Nephron progenitor cell (in vitro differentiated cells): ENCODE measurements at places on chromosomes 13 and 19.

DNA sequence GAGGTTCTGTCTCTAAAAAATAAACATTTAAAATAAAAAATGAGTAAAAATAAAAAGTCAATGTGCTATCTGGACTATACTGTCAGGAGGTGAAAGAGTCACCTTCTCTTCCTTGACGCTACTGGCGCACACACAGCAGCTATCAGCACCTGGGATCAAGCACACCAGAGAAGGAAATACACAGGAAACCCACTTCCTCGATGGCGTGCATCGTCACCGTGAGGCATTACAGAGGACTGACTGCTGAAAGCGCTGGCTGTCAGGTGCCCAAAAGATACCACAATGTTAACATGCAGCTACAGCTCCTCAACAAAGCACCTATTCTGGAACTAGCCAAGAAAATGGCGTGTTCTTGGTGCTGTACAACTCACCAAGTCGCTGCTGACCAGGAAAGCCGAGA is 6.1 kb downstream of the SLC35E1 start:
- peaks cover 16% of the 10 kb centered on the region for H3K4me1 ChIP-seq
- no peak overlapping the region for H3K27ac ChIP-seq
- no peak for DNase-seq
- H3K36me3 ChIP-seq: peaks cover 43% of the 10 kb centered on the region
- no peaks in the 10 kb centered on the region for H3K27me3 ChIP-seq

DNA sequence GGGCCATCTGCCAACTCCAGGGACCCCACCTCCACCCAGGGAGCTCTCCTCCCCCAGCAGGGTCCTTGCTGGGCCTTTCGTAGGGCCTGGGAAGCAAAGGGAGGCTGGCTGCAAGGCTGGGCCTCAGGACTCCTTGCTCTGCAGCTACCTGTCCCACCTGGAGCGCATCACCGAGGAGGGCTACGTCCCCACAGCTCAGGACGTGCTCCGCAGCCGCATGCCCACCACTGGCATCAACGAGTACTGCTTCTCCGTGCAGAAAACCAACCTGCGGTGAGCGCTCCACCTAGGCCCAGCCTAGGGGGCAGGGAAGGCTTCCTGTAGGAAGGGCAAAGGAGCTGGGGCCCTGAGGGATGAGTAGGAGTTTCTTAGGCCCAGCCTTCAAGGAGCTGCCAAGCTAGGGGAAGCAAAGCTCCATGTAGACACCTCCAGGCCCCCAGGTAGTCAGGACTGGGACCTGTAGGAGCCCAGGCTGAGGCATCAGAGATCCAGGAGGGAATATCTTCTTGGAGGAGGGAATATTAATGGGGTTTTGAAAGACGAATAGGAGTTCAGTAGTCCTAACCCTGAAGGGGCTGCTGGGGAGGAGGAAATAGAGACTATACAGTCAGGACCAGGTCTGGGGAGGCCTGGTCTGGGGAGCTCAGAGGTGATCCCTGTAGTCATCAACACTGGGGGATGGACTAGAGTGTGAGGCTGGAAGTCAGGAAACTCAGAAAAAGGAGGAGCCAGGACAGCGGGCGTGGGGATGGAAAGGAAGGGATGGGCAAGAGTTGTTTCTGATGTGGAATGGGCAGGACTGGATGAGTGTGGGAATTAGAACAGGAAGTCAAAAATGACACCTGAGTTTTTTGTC is 16.0 kb downstream of the GNA15 start:
- peaks cover 8% of the 10 kb centered on the region for H3K4me1 ChIP-seq
- H3K4me3 ChIP-seq: no peak overlapping the region
- H3K27ac ChIP-seq: no peak overlapping the region
- H3K36me3 ChIP-seq: no peaks in the 10 kb centered on the region

GRCh38 chr13:36882829-36883390 is 37.1 kb downstream of the SMAD9 start:
- H3K4me3 ChIP-seq: no peak overlapping the region
- peaks cover 7% of the 10 kb centered on the region for H3K27me3 ChIP-seq
- peak overlapping the region; percentile 50 for H3K27ac ChIP-seq
- H3K36me3 ChIP-seq: peaks cover 29% of the 10 kb centered on the region
- DNase-seq: no peak

DNA sequence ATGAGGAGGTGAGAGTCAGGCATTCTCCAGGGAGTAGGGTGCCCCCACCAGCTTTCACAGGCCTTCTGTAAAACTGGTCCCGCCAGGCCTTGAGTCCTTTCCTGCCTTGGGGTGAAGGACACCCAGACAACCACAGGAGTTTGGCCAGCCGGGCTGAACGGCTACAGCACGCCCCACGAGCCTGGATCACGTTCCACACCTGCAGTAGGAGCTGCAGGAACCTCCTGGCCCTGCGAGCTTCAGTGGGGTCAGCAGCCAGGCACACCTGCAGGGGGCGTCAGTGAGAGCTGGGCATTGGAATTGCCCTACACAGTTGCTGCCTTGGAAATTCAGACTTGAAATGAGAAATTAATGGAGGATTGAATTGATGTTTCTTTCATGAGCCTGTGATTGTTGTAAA is 45.7 kb downstream of the COL4A2 start:
- H3K27ac ChIP-seq: no peak overlapping the region
- peaks cover 28% of the 10 kb centered on the region for H3K36me3 ChIP-seq
- peaks cover 3% of the 10 kb centered on the region for H3K27me3 ChIP-seq
- H3K4me3 ChIP-seq: no peak overlapping the region

DNA sequence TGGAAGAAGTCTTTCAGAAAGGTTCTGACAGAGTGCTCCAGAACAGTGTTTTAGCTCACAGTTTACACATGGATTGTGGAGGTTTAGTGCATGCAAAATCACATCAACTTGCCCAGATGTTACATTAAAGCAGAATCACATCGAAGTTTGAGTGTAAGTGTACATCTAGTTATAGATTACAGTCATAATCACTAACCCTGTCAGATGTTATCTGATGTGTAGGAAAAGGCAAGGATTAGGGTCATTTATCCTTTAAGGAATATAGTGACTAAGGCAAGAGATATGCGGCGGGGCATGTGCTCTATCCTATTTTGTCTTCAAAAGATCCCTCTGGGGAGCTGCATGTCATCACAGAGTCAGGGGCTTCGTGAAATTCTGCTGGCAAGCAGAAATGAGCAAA is 66.9 kb downstream of the CYSLTR2 start:
- no peak overlapping the region for H3K27ac ChIP-seq
- H3K4me1 ChIP-seq: no peaks in the 10 kb centered on the region
- H3K27me3 ChIP-seq: peaks cover 3% of the 10 kb centered on the region
- no peaks in the 10 kb centered on the region for H3K36me3 ChIP-seq
- DNase-seq: no peak

DNA sequence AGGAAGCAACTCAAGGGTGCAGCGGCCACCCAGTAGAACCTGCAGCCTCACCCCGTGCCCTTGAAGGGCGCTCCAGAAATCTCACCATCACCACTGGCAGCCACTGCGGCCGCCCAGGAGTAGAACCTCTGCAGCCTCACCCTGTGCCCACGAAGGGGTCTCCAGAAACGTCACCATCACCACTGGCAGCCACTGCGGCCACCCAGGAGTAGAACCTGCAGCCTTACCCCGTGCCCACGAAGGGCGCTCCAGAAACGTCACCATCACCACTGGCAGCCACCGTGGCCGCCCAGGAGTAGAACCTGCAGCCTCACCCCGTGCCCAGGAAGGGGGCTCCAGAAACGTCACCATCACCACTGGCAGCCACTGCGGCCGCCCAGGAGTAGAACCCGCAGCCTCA is 336.0 kb downstream of the TEX29 start:
- no peaks in the 10 kb centered on the region for H3K36me3 ChIP-seq
- peaks cover 24% of the 10 kb centered on the region for H3K4me1 ChIP-seq
- no peak overlapping the region for H3K27ac ChIP-seq

GRCh38 chr13:97030705-97031452 is 36.6 kb upstream of the OXGR1 start:
- no peaks in the 10 kb centered on the region for H3K27me3 ChIP-seq
- H3K4me3 ChIP-seq: no peak overlapping the region
- no peak overlapping the region for H3K27ac ChIP-seq
- no peaks in the 10 kb centered on the region for H3K36me3 ChIP-seq
- peaks cover 5% of the 10 kb centered on the region for H3K4me1 ChIP-seq
- DNase-seq: no peak

- DNase-seq: no peak
- peaks cover 15% of the 10 kb centered on the region for H3K4me1 ChIP-seq
- peaks cover 7% of the 10 kb centered on the region for H3K27me3 ChIP-seq
- H3K4me3 ChIP-seq: no peak overlapping the region
- H3K27ac ChIP-seq: no peak overlapping the region
- H3K36me3 ChIP-seq: no peaks in the 10 kb centered on the region
Measured at GRCh38 chr13:94305033-94305432, 174.4 kb downstream of the DCT start.

GRCh38 chr13:30107521-30108136 is 199.7 kb downstream of the KATNAL1 start:
- peaks cover 50% of the 10 kb centered on the region for H3K4me1 ChIP-seq
- H3K27ac ChIP-seq: no peak overlapping the region
- no peak for DNase-seq
- H3K4me3 ChIP-seq: no peak overlapping the region
- no peaks in the 10 kb centered on the region for H3K36me3 ChIP-seq

GRCh38 chr19:28563964-28564921 is 648.7 kb downstream of the UQCRFS1 start:
- peaks cover 11% of the 10 kb centered on the region for H3K27me3 ChIP-seq
- H3K4me1 ChIP-seq: peaks cover 25% of the 10 kb centered on the region
- no peaks in the 10 kb centered on the region for H3K36me3 ChIP-seq
- no peak overlapping the region for H3K4me3 ChIP-seq
- no peak for DNase-seq

DNA sequence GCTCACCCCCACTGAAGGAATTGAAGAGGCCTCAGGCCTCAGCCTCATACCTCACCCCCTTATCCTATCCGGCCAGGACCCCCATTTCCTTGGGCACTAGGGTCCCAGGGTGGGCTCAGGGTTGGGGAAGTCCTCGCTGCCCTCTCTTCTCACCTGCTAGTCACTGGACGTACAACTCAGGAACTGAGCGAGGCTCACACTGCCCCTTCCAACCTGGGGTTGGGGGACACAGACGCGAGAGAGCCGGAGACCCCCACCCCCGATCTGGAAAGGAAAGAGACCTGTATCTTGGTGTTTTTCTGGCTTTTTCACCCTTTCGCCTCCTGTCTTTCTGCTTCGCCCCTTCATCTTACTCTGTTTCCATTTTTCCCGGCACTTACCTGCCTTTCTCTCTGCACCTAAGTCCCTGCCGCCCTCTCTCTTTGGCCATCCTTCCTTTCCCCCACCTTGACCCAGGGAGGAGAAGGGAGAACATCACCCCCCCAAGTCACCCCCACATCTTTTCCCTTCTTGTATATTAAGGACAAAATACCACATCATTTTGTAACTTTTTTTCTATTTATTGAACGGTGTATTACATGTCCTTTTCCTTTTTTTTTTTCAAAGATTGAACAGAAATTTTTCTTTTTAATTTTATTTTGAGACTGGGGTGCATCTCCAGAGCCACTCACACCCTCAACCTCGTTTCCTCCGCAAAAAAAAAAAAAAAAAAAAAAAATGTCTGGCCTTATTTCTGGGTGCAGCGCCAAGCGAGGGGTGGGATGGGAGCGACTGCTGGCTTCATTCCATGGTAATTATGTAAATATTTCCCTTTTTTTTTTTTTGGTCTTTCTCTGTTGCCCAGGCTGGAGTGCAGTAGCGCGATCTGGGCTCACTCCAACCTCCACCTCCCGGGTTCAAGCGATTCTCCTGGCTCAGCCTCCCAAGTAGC is 36.6 kb downstream of the ZSWIM4 start:
- peaks cover 26% of the 10 kb centered on the region for H3K4me1 ChIP-seq
- H3K36me3 ChIP-seq: peaks cover 39% of the 10 kb centered on the region
- H3K27me3 ChIP-seq: peaks cover 4% of the 10 kb centered on the region
- DNase-seq: no peak

DNA sequence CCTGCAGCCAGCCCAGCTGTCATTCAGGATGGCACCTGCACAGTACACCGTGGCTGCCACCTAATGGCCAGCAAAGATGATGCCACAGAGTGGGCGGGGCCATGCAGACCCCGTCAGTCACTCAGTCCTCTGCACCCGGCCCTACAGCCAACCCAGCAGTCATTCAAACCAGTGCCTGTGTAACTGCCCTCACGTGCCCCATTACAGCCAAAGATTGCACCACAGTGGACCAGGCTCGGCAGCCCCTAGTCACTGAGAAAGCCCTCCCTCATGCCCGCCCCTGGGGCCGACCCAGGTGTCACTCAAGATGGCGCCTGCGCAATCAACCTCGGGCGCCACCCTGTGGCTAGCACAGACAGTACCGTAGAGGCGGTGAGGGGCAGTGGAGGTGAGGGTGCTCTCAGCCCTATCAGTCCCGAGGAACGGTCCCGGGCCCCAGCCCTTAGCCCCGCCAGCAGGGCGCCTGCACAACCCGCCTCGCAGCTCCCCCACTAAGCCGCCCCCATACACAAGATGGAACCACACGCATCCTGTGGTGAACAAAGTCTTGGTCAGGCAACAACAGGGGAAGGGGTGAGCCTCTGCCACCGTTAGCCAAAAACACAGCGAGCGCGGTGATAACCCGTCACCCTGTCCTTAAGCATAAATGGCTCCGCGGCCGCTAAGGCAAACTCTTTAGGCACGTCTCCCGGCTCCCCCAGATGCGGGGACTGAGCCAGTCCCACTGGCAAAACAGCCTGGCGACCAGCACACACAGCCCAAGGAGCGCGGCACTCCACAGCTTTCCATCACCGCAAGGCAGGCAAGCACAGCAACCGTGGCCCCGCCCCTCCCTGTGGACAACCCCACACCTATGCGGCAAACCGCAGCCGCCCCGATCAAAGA is 2.3 kb downstream of the PEG3 start:
- no peaks in the 10 kb centered on the region for H3K27me3 ChIP-seq
- no peaks in the 10 kb centered on the region for H3K4me1 ChIP-seq

- no peak overlapping the region for H3K27ac ChIP-seq
- peaks cover 27% of the 10 kb centered on the region for H3K36me3 ChIP-seq
- H3K27me3 ChIP-seq: no peaks in the 10 kb centered on the region
- no peak overlapping the region for H3K4me3 ChIP-seq
- H3K4me1 ChIP-seq: no peaks in the 10 kb centered on the region
Measured at GRCh38 chr19:3655402-3656072, 28.9 kb upstream of the CACTIN start.

- H3K4me1 ChIP-seq: no peaks in the 10 kb centered on the region
- DNase-seq: no peak
- H3K27me3 ChIP-seq: peaks cover 2% of the 10 kb centered on the region
- no peak overlapping the region for H3K4me3 ChIP-seq
- no peak overlapping the region for H3K27ac ChIP-seq
- peaks cover 93% of the 10 kb centered on the region for H3K36me3 ChIP-seq
Measured at GRCh38 chr13:48994706-48995105, 19.0 kb downstream of the FNDC3A start.

DNA sequence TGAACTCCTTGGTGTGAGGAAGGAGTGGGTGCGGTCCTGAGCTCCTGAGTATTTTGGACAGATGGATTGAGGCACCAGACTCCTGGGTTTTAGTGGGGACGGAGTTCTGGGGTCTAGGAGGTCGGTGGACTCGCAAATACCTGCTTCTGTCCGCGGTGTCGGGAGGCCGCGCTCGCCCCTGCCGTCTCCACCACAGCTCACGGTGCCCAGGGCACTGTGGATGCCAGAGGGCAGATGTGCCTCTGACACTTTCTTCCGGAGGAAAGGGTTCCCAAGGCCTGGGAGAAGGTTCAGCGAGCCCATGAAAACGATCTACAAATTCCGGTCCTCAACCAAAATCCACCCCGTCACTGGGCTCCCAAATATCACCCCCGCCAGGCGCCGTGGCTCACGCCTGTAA is 3.3 kb downstream of the TULP2 start:
- peaks cover 3% of the 10 kb centered on the region for H3K27me3 ChIP-seq
- peaks cover 40% of the 10 kb centered on the region for H3K4me1 ChIP-seq
- no peak for DNase-seq
- H3K4me3 ChIP-seq: peak overlapping the region; percentile 39
- no peaks in the 10 kb centered on the region for H3K36me3 ChIP-seq
- H3K27ac ChIP-seq: no peak overlapping the region
